Stimulated activated CD8-positive, alpha-beta memory T cell treated with anti-CD3 and anti-CD28 coated beads, Interleukin-7, amount 100 ng/mL, for 1 hour (primary cell): ENCODE measurements at places on chromosomes 2 and 18.

DNA sequence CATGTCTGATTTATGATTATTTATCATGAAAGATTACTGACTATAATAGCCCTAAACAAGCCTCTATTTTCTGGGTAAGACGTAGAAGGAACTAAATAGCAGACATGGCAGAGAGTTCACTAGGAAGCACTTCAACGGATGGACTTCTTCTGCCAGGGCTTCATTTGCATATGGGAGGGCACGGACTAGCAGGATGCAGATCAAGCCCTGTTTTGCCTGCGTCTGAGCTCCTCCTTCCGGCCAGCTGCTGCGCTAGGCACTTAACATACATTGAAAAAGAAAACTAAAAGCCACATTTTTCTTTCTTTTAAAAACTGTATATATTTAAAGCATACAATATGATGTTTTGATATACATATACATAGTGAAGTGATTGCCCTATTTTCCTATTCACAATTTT, 340.0 kb upstream of the MEX3C start:
- DNase-seq = no peak

DNA sequence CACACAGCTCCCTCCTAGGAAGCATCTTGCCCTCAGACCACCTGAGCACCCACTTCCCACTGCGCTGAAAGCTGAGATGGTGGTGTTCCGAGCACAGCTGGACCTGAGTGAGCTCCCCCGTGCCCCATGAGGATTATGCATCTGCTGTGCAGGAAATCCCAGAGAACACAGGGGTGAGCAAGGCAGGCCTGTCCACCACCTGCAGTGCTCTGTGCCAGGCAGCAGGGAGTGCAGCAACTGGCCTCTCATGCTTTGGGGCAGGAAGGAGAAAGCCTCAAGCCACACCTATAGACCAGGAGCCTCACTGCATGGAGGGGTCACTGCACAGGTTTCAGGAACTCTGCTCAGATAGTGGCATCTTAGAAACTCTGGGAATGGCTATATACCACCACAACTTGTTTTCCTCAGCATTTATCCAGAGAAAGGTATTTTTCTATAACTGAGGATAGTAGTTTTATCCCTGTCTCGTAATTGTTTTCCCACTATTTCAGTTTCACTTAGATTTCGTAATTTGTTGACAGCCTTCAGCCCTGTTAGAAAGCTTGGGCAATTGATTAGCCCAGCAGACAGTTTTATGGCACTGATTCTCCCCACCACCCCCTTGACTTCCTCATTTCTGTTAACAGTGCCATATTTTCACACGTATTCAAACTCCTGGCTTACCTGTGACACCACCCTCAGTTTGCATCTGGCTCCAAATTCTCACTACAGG, 144.3 kb upstream of the DAPL1 start:
- DNase-seq = no peak

GRCh38 chr2:72263043-72263775, 115.5 kb upstream of the CYP26B1 start:
- DNase-seq = no peak

GRCh38 chr18:12093520-12094257, at the start of gene ANKRD62:
Gene ANKRD62 (plus strand): TSS chr18:12093843. CDS start chr18:12094018, 175 bp downstream.
- no peak for DNase-seq

DNA sequence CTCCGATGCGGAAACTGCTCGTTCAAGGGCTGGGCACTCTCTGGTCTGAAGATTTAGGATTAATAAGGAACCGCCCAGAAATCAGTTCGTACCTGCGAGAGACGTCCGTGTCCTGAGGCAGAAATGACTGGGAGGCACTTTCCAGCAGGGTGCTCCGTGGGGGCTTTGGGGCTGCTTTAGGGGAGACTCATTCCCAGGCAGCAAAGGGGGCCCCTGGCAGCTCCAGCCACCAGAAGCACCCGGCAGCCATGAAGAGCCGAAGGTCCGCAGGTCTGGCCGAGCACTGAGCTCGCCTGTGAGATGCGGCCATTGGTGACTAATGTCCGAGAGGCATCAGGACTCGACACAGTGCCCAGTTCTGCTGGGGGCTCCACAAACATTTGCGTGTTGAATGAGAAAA, 20.9 kb downstream of the KCNG2 start:
- DNase-seq = no peak
